ENCODE measurements at places on chromosomes 3 and 15.
A peak's percentile ranks its signal among the peaks of the same experiment; 100 is the strongest.

DNA sequence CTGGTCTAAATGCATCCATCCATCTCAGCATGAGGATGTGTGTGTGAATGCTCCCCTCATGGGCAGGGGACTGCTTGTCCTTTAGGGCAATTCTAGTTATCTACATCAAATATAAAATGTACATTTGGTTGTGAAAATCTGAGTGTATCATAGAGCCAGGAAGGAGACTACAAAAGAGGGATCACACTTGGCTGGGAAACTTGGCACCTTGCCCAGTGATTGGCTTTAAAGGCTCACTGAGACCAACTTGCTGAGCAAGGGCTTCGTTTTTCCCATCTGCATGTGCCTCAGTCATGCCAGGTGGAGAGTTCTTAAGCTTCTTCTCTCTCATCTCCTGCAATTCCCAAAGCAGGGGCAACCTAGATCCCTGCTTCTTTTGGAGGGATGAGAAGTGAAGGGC is 5.2 kb downstream of the CAPN3 start:
- DNase-seq, result no peak

DNA sequence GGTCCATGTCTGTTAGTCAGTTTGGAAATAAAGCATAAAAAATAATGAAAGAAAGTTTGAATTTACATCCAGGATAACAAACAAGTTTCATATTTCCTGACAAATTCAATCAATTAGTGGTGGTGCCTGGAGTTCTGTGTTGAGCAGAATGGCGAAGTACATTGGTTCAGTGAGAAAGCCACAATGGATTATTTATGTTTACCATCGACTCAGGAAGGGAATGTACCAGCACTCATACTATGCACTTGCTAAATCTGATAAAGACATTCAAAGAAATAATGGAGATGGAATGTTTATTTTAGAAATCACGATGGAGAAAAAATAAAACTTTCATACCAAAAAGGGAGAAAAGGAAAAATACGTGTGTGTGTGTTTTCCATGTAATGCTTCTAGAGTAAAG is 45.3 kb upstream of the MME start:
- DNase-seq, result no peak

DNA sequence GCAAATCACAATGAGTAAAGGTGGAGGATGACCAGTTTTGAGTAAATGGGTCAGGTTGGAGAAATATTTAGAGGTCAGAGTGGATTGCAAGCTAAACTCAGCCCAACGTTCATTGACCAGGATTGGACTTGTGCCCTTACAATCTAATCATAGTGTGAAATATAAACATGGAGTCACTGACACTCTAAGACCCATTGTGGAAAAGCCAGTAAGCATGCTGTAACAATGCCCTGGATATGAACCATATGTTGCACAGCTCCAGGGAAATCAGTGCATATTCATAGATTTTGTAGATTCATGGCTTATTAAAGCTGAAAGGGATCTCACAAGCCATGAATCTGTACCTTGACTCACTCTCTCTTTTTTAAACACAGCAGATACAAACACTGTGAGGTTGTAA is 660.2 kb upstream of the LMCD1 start:
- no peak for DNase-seq

DNA sequence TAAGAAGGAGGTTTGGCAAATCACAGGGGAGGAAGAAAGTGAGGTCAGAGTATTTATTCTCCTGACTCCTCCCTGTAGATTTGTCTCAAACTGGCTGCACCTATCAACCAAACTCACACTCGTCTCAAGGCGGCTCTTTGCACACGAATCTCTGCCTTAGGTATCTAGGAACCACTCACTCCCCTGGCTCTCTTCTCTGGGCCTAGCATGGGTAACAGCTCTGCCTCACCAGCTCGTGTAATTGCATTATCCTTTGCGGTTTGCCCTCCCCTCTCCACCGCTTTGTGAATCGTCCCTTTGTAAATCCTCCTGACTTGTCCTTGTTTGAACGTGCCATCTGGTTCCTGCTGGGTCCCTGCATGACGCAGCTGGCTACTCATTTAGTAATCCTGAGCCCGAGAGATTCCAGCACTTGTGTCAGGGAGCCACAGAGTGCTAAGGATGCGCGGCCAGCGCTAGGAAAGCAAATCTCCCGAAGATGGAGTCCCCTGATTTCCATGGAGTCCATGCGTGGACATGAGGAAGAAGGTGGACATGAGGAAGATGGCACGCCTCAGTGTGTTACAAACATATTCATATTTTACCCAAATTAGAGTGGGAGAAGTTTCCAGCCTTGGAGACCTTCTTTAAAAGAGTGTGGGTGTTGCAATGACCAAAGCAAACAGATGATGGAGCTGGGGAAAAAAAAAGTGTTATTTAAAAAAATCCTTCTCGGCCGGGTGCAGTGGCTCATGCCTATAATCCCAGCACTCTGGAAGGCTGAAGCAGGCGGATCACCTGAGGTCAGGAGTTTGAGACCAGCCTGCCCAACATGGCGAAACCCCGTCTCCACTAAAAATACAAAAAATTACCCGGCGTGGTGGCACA is 26.7 kb downstream of the NRROS start:
- no peak for DNase-seq

DNA sequence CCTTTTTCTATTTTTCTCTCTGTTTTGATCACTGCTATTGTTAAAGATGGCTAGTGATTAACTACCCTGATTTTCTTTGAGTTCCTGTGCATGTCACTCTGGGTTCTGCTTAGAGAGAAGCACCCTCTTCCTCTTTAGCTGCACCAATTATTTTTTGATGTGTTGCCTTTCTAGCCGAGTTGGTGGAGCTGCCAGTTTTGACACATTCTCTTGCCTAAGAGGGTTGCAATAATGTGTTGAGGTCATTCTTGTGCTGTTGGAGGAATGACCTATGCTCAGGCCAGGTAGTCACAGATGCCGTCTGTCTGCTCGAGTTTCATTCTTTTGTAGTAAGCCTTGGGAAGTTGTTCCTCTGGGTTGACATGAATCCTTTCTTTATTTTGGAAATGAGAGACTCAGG is 84.6 kb upstream of the DPH6 start:
- DNase-seq, result no peak

DNA sequence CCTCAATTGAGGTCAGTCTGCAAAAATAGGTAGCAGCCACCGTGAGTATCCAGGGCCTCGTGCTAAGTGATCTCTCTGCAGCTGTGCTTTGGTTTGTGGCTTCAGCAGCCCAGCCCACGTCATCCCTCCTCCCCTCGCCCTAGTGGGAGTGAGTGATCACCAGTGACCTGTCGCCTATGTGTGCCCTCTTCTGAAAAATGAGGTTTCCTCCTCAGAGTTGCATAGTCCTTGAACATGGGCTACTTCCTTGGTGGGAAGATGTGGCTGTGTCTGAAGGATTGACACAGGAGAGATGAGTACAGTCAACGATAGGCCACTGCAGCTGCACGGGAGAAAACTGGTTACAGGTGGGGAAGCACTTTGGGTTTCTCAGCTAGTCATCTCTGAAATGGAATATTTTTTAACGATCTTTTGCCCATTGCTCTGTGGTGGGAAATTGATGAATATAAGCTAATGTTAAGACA is 144.8 kb upstream of the BHLHE40 start:
- DNase-seq, result peak; percentile 39

- DNase-seq, result no peak
Measured at GRCh38 chr15:38810686-38811085, 246.1 kb upstream of the RASGRP1 start.

DNA sequence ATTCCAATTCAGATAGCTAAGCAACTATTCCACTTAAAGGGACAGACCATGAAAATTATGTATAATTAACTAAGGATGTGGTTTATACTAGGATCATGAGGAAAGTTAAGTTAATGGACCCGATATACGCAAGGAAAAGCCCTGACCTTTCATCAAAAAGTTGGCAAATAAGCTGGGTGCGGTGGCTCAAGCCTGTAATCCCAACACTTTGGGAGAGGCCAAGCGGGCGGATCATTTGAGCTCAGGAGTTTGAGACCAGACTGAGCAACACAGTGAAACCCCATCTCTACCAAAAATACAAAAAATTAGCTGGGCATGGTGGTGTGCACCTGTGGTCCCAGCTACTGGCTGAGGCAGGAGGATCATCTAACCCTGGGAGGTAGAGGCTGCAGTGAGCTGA is 39.6 kb downstream of the SCAP start:
- DNase-seq, result no peak

GRCh38 chr3:97835761-97836160 is 13.9 kb downstream of the CRYBG3 start:
- no peak for DNase-seq
